ENCODE measurements at places on chromosomes 7 and 10. TPM values are rescaled to one million over a fixed set of nuclear protein-coding genes. Genes with fewer than 3 reads are reported as not detected.
A peak's percentile ranks its signal among the peaks of the same experiment; 100 is the strongest.

LRRC61 gene
- total RNA-seq, result 1.7 TPM

BTBD16 gene
- total RNA-seq, result 0.29 TPM

MALRD1 gene
- total RNA-seq, result 0.27 TPM

FAM171A1 gene
- total RNA-seq, result 40.9 TPM

CPN1 gene
- not detected for total RNA-seq

HMX2 gene
- total RNA-seq, result not detected

GDF2 gene
- not detected for total RNA-seq

HOXA4 gene
- not detected for total RNA-seq

DNA sequence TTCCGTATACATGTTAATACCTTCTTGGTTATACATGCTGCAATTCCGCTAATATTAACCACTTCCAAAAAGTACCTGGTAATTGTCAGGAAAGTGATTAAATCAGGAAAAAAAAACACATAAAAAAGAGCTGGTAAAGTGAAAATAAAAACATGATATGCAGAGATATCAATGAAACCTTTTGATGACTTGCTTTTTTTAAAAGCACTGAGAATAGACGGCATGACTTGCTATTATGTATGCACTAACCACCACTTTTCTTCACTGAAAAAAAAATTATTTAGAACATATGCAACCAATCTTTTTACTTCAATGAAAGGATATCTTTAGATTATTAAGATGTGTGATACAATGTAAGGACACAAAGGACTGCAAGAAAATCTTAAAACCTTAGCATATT, 163.0 kb downstream of the KMT2E start:
- DNase-seq, result no peak
- H3K4me3 ChIP-seq, result no peak overlapping the region
- H3K36me3 ChIP-seq, result peaks cover 3% of the 10 kb centered on the region
- no peaks in the 10 kb centered on the region for H3K27me3 ChIP-seq

- H3K4me3 ChIP-seq, result peak within 1 kb of the TSS; percentile 94
- DNase-seq, result no peak
- peaks cover 48% of the 10 kb centered on the region for H3K36me3 ChIP-seq
- H3K27ac ChIP-seq, result peak within 1 kb of the TSS; percentile 99
- H3K4me1 ChIP-seq, result peaks cover 35% of the 10 kb centered on the region
- H3K27me3 ChIP-seq, result no peaks in the 10 kb centered on the region
Observed at GRCh38 chr10:3784510-3785250, at the start of gene KLF6. Gene KLF6, minus strand, starts transcription at chr10:3785209. Its CDS starts 195 bp downstream, at chr10:3785014.

DNA sequence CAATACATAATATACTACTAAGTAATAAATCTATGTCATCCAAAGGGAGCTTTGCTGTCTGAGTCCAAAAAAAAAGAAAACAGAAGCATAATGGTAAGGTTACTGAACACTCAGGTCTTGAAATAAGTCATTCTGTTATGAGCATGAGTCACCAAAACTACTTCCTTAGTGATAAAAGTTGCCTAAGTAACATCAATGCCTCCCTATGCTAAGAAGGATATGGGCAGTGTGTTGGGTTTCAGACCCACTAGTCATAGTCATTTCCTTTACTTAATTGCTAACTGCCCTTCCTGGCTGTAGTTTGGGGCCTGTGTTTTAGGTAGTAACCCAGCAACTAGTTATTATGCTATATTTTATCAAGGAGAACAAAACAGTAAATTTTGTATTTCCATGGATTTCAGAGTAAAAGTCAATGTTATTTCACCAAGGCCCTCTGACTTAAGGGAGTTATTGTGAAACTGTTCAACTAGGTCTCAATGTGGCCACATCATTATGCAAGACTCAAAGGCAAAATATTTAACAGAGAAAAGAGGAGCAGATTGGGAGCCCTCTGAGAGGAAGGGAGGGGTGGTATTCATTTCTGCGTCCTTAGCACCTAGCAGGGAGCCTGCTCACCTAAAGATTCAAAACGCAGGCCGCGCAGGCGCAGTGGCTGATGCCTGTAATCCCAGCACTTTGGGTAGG, 11.7 kb upstream of the VIM start:
- H3K27ac ChIP-seq, result peak overlapping the region; percentile 87
- no peaks in the 10 kb centered on the region for H3K27me3 ChIP-seq
- no peak for DNase-seq
- peaks cover 86% of the 10 kb centered on the region for H3K4me1 ChIP-seq
- no peaks in the 10 kb centered on the region for H3K36me3 ChIP-seq

GRCh38 chr7:150375662-150376521, 3.2 kb upstream of the ZNF775 start:
- peaks cover 9% of the 10 kb centered on the region for H3K36me3 ChIP-seq
- no peak overlapping the region for H3K27ac ChIP-seq
- no peaks in the 10 kb centered on the region for H3K27me3 ChIP-seq
- no peak for DNase-seq
- no peak overlapping the region for H3K4me3 ChIP-seq

DNA sequence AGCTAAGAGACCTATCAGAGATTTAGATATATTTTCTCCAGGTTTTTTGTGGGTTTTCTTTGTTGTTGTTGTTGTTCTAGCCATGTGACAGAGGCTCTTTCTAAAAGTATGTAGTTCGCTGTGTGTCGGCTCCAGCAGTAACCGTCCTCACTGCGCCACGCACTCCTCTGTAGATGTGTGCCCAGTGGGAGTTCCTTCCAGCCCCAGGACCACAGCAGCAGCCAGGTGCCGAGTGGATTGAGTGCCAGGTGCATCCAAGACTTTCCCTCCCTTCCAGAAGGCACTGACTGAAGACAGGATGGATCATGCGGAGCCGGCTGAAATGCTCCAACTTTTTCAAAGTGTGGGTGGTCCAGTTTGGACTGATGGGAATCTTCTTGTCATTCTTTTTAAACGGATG, 31.8 kb downstream of the WDR86 start:
- H3K4me3 ChIP-seq, result no peak overlapping the region
- peaks cover 10% of the 10 kb centered on the region for H3K27me3 ChIP-seq
- peak; percentile 63 for DNase-seq
- H3K27ac ChIP-seq, result no peak overlapping the region
- H3K4me1 ChIP-seq, result peaks cover 7% of the 10 kb centered on the region

GRCh38 chr10:113086282-113086681, 136.2 kb downstream of the TCF7L2 start:
- H3K4me3 ChIP-seq, result no peak overlapping the region
- H3K4me1 ChIP-seq, result peaks cover 33% of the 10 kb centered on the region
- peak overlapping the region; percentile 80 for H3K27ac ChIP-seq
- no peak for DNase-seq

GRCh38 chr7:102991540-102992214, 78.9 kb downstream of the LRRC17 start:
- H3K27ac ChIP-seq, result no peak overlapping the region
- DNase-seq, result no peak
- H3K4me3 ChIP-seq, result no peak overlapping the region

DNA sequence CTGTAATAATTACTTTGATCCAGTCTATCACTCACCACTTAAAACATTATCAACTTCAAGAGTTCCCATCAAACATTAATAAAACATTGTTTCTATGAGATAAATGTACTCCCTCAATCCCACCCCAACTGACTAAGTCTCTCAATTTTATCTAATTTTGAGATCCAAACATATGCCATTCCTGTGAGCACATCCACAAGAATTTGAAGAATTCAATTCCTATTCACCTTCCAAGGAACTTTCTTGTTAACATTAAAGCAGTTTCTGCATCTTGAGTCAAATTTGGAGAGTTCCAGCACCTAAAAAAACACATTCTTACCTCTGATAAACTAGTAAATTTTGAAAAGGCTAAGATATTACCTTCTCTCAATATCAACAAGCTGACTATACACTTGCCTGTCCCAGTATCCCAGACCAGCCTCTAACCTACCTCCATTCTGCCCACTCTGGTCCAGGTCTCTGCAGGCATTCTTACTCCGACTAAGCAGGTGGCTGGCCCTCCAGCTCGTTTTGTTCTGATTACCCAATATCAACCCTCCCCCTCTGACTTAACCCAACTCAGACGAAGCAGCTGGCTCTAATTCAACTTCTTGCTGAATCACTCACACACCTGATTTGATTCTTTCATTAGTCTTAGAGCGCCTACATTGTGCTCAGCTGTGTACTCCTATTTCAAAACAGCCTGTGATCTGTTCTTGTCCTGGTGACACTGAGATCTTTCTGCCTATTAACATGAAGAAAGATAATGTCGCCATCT, 275.2 kb downstream of the IPMK start:
- DNase-seq, result no peak
- no peaks in the 10 kb centered on the region for H3K36me3 ChIP-seq
- H3K4me1 ChIP-seq, result peaks cover 9% of the 10 kb centered on the region
- H3K27me3 ChIP-seq, result peaks cover 9% of the 10 kb centered on the region
- H3K27ac ChIP-seq, result peak overlapping the region; percentile 10

DNA sequence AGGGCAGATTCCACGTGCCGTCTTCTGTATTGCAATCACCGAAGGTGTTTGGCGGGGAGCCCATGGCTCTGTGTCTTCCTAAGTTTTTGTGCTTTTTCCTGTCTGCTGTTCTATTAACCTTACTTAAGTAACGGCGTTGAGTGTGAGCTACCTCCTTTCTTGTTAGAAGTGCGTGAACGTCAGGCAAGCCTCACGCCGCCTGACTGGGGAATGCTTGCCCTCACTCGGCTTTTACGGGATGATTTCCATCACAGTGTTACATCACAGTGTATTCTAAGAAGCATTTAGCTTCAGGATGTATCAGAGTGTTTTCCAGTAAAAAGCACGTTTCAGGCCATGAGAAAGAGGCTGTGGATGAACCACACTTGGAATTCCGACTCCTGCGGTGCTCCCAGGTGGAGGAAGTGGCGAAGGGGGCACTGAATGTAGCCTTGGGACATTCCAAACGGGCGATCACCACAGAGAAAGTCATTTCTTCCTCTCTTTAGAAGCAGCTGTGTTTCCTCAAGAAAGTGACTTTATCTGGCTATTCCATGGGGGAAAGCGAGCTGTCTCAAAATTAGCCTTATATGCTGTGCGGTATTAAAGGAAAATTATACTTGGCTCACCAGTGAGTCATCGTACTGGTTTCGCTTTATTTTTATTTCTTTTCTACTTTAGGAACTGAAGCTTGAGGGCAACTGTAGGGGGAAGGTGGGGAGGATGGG, 290.7 kb downstream of the KLF6 start:
- H3K4me1 ChIP-seq, result peaks cover 51% of the 10 kb centered on the region
- DNase-seq, result no peak

GRCh38 chr10:25682203-25682851, 251.7 kb upstream of the MYO3A start:
- no peak for DNase-seq
- no peaks in the 10 kb centered on the region for H3K36me3 ChIP-seq
- H3K4me1 ChIP-seq, result no peaks in the 10 kb centered on the region
- no peak overlapping the region for H3K4me3 ChIP-seq
- no peak overlapping the region for H3K27ac ChIP-seq

- peaks cover 3% of the 10 kb centered on the region for H3K27me3 ChIP-seq
- H3K4me1 ChIP-seq, result peaks cover 18% of the 10 kb centered on the region
- H3K27ac ChIP-seq, result peak overlapping the region; percentile 73
- H3K4me3 ChIP-seq, result no peak overlapping the region
Observed at GRCh38 chr10:124211921-124212320, 118.5 kb upstream of the CHST15 start.

GRCh38 chr10:98567391-98568133, 120.8 kb upstream of the HPS1 start:
- no peaks in the 10 kb centered on the region for H3K36me3 ChIP-seq
- no peak overlapping the region for H3K27ac ChIP-seq
- no peaks in the 10 kb centered on the region for H3K4me1 ChIP-seq

DNA sequence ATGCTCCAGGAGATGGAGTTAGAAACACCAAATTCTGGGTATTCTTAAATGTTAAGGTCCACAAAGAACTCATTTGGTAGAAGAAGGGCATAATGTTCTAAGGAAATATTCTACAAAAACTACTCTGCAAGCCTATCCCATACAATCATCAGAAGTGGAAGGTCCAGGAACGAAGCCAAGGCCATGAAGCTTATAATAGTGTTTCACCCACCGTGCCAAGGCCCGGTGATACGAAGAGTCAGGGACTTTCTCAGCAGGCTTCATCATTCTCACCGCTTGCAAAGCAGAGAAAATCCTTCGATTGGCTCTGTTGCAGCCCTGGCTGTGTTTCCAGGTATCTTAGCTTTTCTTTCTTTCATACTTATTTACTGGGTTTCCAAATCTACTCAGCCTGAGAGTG, 351.9 kb upstream of the CELF2 start:
- H3K36me3 ChIP-seq, result peaks cover 2% of the 10 kb centered on the region
- no peak overlapping the region for H3K4me3 ChIP-seq
- no peak overlapping the region for H3K27ac ChIP-seq
- no peaks in the 10 kb centered on the region for H3K27me3 ChIP-seq
- no peak for DNase-seq
- peaks cover 2% of the 10 kb centered on the region for H3K4me1 ChIP-seq

DNA sequence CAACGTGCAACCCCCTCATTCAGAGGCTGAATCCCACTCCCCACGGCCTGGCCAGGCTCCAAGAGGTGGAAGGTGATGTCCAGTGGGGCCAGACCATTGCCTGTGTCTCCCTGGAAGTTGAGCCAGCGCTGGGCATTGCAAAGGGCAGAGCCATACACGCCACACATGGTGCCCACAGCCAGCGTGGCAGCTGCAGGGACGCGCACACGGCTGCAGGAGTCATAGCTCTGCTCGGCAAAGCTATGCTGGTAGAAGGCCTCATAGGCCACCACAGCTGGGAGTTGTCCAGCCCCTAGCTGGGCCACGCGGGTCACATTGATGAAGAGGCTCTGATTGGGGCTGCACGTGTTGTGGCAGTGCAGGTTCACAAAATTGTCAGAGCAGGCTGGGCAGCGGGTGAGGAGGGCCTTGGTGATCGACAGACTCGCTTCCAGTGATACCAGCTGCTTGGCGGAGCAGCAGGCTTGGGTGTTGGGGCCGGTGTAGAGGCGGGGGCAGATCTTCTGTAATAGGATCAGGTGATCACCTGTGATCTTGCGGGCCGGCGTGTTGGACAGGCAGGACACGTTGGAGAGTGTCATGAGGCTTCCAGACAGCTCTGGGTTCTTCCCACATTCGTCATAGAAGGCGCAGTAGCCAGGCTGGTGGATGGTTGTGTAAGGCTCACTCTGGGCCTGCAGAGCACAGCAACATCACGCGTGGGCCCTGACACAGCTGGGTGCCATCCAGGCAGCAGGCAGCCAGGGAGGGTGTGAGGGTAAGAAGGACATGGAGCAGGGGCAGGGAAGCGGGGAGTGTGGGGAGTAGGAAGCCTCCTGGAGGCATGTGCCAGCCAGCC, 1.2 kb downstream of the NPC1L1 start:
- no peak overlapping the region for H3K4me3 ChIP-seq
- H3K36me3 ChIP-seq, result no peaks in the 10 kb centered on the region
- DNase-seq, result no peak
- no peaks in the 10 kb centered on the region for H3K4me1 ChIP-seq
- no peak overlapping the region for H3K27ac ChIP-seq
- no peaks in the 10 kb centered on the region for H3K27me3 ChIP-seq

DNA sequence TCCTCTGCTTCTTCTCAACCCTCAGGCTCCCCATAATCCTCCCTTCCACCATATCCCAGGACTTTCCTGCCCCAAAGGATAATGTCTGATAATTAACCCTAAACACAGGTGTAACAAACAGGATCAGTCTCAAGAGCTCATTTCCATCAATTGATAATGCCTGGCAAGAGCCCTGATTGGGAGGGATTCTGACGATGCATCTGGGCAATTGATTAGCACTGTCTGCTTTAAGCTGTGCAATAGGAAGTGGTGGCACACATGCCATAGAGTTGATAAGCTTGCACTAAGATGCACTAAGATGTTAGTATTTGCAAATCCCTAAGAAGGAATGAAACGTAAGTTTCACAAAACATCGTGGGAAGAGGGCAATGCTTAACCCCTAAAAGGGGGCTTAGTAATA, 27.4 kb upstream of the EGR2 start:
- H3K4me1 ChIP-seq, result no peaks in the 10 kb centered on the region
- peaks cover 12% of the 10 kb centered on the region for H3K27me3 ChIP-seq
- H3K27ac ChIP-seq, result no peak overlapping the region
- no peak for DNase-seq
- no peak overlapping the region for H3K4me3 ChIP-seq

GRCh38 chr10:121947343-121948330, 19.8 kb upstream of the ATE1 start:
- peaks cover 18% of the 10 kb centered on the region for H3K4me1 ChIP-seq
- no peak overlapping the region for H3K4me3 ChIP-seq
- no peak overlapping the region for H3K27ac ChIP-seq
- no peaks in the 10 kb centered on the region for H3K27me3 ChIP-seq

Measured in chondrocyte (in vitro differentiated cells).